Activated T-helper 17 cell treated with anti-CD3 and anti-CD28 coated beads, Interleukin-2, amount 50 U/mL, for 72 hours (primary cell): ENCODE measurements at places on chromosomes 16 and 17. TPM values are rescaled to one million over a fixed set of nuclear protein-coding genes. Genes with fewer than 3 reads are reported as not detected.

Gene MYH11
- total RNA-seq: not detected

- no peaks in the 10 kb centered on the region for H3K27me3 ChIP-seq
- peak; percentile 95 for ATAC-seq
- H3K4me1 ChIP-seq: peaks cover 19% of the 10 kb centered on the region
- peak overlapping the region; percentile 82 for H3K4me3 ChIP-seq
- H3K27ac ChIP-seq: peak overlapping the region; percentile 88
Measured at GRCh38 chr17:72726936-72727335, 365.6 kb downstream of the SLC39A11 start.

- peaks cover 19% of the 10 kb centered on the region for H3K4me1 ChIP-seq
- H3K27me3 ChIP-seq: no peaks in the 10 kb centered on the region
- H3K4me3 ChIP-seq: peak overlapping the region; percentile 98
- H3K36me3 ChIP-seq: peaks cover 33% of the 10 kb centered on the region
- peak overlapping the region; percentile 96 for H3K27ac ChIP-seq
Measured at GRCh38 chr17:35088356-35088880, 24.9 kb upstream of the RFFL start.

GRCh38 chr16:81493755-81494433, 49.3 kb downstream of the CMIP start:
- peak; percentile 99 for ATAC-seq
- no peaks in the 10 kb centered on the region for H3K36me3 ChIP-seq
- no peak overlapping the region for H3K4me3 ChIP-seq
- H3K27me3 ChIP-seq: no peaks in the 10 kb centered on the region
- H3K27ac ChIP-seq: peak overlapping the region; percentile 34
- H3K4me1 ChIP-seq: peaks cover 18% of the 10 kb centered on the region
